ENCODE measurements at places on chromosomes 12 and 14.

- no peak for DNase-seq
Measured at GRCh38 chr12:124097701-124098100, 124.7 kb downstream of the ZNF664 start.

- DNase-seq, result no peak
Measured at GRCh38 chr14:68135566-68135965, 316.0 kb downstream of the RAD51B start.

DNA sequence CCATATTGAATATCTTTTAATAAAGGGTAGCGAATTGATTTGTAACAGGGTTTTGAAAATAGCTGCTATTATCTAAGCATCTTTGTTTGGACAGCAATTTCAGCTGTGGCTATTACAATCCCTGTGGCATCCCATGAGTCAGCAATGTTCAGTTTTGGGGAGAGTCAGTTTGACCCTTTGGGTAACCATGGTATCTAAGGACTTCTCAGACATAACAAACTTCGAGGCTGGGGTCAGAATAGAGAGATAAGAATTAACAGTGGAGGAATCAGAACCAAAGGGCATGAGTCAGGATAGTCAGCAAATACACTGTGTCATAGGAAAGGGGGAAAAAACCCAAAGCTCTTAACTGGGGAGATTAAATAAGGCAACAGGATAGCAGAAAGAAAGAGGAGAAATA is 11.7 kb upstream of the PTHLH start:
- DNase-seq, result no peak

DNA sequence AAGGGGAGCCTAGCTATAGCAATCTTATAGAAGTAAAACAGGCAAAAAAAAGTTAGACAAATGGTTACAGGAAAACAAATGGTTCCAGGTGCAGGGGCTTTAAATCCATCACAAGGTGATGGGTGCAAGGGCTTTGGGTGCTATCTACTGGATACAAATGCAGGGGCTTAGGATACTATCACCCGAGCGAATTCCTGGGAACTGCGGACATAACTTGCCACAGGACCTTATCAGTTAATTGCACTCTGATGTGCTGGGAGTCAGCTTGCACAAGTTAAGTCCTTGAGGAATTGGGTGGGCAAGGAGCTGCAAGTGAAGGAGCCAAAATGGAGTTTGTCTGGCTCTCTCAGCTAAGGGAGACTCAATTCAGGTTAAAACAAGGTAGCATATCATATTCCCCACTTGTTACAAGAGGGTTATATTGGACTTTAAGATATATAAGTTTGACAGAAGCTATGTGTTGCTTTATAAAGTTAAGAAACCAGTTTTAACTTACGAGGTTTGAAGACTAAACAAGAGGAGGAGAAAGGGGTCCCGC is 115.0 kb upstream of the PZP start:
- DNase-seq, result no peak

DNA sequence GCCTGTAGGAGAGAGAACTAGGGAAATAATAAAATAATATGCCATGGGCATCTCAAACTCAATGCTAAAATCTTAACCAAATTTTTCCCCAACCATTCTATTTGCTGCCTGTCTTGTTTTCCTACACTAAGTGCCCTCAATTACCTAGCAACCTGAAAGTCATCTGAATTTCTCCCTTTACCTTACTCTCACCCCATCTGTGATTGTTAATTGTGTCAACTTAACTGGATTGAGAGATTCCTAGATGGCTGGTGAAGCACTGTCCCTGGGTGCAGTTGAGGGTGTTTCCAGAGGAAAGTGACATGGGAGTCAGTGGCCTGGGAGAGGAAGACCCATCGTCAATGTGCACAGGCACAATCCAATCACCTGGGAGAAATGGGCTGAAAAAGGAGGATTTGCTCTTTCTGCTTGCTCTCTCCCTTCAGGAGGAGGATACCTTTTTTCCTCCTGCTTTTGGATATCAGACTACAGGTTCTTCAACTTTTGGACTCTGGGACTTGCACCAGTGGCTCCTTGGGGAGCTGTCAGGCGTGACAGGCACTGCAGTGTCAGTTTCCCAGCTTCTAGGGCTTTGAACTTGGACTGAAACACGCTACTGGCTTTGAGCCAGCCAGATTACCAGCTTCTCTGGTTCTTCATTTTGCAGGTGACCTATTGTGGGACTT is 100.1 kb downstream of the PPP1R12A start:
- no peak for DNase-seq

GRCh38 chr14:93898731-93899130 is 28.4 kb upstream of the FAM181A start:
- no peak for DNase-seq

DNA sequence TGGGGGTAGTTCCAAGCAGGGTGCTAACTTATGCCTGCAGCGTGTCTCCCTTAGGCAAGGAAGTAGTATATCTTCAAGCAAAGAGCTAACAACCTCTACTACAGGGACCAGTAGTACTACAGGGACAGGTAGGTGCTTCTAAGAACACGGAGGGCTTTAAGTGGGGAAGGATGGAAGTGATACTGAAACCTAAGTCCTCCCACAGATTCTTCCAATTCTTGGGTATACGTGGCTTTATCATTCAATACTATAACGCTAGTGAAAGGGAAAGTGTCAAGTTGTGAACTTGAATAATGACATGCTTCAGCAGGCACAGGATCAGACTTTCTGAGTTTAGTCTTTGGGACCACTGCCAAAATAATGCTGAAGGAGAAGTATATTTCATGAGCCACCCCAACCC is 241.7 kb downstream of the CEP128 start:
- no peak for DNase-seq

GRCh38 chr12:111635524-111635923 is 36.4 kb upstream of the ATXN2 start:
- no peak for DNase-seq

- no peak for DNase-seq
Measured at GRCh38 chr14:63371033-63371432, 52.3 kb upstream of the GPHB5 start.

- no peak for DNase-seq
Measured at GRCh38 chr12:22990501-22990900, 365.5 kb downstream of the ETNK1 start.

DNA sequence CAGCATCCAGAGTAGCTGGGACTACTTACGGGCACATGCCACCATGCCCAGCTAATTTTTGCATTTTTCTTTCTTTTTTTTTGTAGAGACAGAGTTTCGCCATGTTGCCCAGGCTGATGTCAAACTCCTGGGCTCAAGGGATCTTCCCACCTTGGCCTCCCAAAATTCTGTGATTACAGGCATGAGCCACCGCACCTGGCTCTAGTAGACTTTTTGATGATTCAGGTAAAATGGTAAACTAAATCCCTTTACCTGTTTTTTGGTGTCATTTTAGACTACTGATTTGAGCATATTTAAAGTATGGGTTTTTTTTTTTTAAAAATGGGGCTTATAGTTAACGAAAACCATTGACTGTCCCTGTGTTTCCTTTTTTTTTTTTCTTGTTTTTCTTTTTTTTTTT is 20.5 kb downstream of the RBMS2 start:
- no peak for DNase-seq

GRCh38 chr14:68103853-68104252 is 284.3 kb downstream of the RAD51B start:
- no peak for DNase-seq

GRCh38 chr14:90297876-90298629 is 33.7 kb downstream of the NRDE2 start:
- DNase-seq, result no peak

- no peak for DNase-seq
Measured at GRCh38 chr12:90090929-90091651, 382.5 kb upstream of the ATP2B1 start.

DNA sequence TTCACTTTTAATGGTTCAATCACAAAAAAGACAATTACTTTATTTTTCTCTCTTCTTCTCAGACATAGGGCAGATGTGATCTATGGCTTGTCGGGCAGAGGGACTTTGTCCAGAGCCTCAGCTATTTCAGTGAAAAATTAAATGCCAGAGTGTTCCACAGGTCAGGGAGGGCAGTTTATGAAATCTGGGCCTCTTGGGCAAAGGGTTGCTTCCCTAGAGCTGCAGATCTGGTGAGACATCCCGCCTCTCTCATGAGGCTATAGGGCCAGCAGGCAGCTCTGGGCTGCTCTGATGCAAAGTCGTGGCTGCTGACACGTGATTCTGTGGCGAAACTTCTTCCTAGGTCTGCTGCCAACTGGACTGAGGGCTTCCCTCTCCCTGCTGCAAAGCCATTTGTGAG is 6.0 kb downstream of the CLMN start:
- no peak for DNase-seq

DNA sequence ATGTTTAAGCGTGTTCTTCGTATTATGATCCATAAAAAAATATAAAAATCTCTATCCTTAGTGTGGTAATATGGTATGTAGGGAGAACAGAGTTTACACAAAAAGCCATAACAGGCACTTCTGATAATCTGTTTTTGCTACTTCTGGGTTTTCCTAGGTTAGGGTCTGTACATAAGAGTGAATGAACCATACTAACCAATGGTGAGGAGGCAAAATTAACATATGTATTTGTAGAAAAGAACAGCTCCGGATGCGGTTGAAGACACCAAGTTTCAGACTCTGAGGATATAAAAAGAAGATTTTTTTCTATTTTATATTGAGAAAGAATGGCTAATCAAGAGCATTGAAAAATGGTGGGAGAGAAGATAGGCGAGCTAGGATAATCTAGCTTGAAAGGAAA is 40.2 kb upstream of the PPP1R12A start:
- no peak for DNase-seq

GRCh38 chr14:69573205-69573830 is 1.4 kb downstream of the CCDC177 start:
- no peak for DNase-seq

GRCh38 chr12:1619159-1619558 is 9.9 kb upstream of the WNT5B start:
- DNase-seq, result no peak

GRCh38 chr12:3326156-3326849 is 164.7 kb upstream of the PRMT8 start:
- no peak for DNase-seq

DNA sequence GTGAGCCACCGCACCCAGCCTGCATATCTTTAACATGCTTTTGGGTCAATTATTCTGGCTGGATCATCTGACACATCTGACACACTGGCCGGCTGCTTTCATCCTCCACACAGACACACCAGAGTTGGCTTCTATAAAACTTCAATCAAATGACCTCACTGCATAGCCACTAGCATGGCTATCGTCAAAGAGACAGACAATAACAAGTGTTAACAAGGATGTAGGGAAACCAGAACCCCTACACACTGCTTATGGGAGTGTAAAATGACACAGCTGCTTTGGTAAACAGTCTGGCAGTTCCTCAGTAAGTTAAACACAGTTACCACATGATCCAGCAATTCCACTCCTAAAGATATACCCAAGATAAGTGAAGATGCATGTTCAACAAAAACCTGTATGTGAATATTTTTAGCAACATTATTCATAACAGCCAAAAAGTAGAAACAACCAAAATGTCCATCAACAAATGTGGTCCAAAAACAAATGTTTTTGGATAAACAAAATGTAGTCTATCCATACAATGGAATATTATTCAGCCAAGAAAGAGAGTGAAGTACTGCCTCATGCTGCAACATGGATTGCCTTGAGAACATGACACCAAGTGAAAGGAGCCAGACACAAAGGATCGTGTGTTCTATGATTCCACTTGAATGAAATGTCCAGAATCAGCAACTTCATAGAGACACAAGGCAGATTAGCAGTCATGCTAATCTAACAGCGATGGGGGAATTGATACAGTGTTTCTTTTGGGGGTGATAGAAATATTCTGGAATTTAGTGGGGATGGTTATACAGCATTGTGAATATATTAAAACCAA is 10.1 kb downstream of the KDM2B start:
- no peak for DNase-seq

DNA sequence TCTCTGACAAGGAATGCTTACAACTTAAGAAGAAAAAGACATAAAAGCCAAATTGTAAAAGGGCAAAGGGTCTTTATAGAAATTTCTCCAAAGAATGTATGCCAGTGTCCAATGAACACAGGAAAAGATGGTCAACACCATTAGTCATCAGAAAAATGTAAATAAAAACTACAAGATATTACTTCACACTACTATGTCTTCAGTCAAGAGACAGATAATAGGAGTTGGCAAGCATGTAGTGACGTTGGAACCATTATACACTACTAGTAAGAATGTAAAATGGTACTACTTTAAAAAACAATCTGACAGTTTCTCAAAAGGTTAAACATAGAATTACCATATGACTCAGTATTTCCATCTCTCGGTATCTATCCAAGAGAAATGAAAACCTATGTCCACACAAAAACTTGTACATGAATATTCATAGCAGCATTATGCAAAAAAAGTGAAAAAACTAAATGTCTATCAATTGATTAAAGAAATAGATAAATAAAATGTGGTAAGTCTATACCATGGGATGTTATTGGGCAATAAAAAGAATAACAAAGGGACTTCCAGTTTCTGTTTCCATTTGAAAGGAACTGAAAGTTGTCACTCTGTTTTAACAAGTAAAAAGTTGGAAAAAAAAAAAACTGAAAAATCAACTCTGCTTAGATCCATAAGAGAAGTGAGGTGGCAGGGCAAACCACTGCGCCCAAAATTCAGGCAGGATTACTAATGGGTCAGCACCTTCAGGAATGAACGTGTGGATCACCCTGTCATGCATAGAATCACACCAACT is 69.8 kb downstream of the ALG10B start:
- DNase-seq, result no peak

GRCh38 chr14:50396631-50397389 is at the start of gene CDKL1:
TSS of gene CDKL1 (minus strand) at chr14:50396881. CDS start at chr14:50395868, 1,013 bp downstream.
- DNase-seq, result peak; percentile 46

DNA sequence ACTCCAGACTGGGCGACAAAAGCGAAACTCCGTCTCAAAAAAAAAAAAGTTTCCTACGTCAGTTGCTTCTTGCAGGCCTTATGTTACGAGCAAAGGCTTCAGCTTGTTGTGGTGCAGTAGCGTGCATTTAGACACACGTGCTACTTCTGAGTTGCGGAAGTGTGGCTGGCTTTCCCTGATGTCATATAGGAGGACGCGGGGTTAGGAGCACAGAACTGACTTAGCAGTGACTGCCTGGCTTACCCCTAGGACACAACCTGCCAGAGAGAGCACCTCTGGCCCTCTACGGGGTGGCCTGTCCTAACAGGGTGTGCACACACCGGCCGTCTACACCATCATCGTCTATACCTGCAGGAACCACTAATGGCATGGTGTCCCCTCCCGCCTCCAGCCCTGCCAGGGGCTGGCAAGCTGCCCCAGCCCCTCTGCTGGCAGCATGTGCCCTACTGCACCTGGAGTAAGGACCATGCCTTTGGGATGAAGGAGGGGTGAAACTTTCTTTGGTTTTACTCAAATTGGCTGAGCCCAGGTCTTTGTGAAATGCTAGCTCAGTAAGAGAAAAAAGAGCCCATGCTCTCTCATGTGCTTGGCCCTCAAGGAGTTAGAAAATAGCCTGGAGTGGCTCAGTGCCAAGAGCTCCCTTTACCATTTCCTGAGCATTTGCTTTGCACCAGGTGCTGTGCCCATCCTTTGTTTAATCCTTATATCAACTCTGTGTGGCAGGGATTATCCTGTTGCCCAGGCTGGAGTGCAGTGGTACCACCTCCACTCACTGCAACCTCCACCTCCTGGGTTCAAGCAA is 1.7 kb upstream of the GPR68 start:
- DNase-seq, result peak; percentile 24

GRCh38 chr14:76946753-76947077 is 81.8 kb downstream of the IRF2BPL start:
- DNase-seq, result no peak

Data from NCI-H446 treated with DMSO at 0.1 percent for 48 hours (cell line).